Left forelimb (tissue), 1 donor: ENCODE measurements at places on chromosomes 1 and 21.

DNA sequence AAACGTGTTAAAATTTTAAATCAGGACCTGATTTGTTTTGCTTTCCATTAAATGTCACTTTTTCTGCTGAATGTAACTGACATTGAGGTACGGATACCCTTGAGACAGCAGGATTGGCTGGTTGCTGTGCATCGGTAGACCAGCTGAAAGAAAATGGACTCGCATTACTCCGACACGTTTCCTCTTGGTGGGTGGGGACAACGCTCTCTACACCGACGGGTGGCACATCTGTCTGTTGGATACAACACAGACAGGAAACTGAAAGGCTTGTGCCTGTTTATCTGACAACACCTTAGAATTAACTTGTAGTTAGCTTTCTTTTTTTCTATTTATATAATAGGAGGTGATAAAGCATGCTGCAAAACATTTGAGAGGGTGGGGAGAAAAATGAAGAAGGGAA, 19.4 kb downstream of the PRPF38A start:
- DNase-seq, result no peak

DNA sequence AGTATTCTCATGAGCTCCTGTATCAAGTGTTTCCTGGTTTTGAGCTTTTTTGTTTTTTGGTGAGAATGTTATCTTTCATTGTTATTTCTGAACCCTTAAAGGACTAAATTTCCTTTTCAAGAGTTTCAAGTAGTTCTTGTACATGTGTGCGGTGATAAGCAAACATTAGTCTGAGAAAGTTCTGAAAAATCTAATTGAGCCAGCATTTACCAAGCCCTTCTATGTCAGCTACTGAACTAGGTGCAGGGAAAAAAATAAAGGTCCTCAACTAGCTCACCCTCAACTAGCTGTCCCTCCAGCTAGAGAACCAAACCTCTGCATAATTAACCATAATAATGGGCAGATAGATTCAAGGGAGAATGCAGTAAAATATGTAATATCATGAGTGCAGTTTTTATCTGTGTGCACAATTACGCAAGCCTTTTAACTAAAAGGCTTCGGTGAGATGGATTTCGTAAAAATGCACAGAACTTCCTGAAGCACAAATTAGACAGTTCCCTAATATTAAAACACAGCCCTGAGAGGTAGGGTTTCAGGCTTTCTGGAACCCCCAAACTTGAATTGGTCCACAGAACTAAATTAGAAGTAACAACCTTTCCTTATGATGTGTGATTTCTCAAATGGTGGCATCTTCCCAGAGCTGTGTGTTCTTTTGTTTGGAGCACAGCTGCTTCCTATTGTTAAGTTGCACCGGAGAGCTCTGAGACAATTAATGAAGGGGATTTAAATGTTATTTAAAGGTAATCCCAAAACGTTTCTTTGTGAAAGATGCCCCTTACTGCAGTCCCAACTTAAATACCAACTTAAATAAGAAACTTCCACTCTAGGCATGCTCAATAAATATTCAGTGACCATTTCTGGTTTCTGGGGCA, 165.8 kb downstream of the NFIA start:
- no peak for DNase-seq

DNA sequence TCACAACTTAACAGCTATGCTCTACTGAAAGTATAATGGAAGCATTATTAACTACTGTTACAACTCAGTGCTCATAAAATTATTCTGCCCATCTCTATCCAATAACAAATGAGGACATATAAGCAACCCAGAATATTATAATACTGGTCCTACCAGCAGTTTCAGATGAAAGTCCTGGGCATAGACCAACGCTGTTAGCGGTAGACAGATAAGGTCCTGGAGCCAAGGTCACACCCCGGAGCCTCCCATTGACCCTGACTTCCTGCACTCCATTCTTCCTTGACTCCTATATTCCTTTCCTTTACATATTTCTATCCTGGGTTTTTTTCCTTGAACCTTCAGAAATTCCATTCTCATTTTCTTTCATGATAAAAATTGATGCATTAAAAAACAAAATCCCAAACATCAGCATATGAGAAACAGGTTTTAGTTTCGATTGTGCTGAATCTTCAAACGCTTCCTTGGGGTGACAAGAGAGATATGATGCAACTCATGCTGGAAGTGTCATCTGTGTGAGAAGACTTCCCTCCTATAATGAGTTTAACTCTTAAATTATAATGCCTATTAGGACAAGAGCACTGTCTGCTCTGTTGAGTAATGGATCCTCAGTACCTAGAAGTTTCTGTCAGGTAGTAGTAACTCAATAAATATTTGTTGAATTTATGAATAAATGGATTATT, 831.1 kb downstream of the LRRIQ3 start:
- no peak for DNase-seq

DNA sequence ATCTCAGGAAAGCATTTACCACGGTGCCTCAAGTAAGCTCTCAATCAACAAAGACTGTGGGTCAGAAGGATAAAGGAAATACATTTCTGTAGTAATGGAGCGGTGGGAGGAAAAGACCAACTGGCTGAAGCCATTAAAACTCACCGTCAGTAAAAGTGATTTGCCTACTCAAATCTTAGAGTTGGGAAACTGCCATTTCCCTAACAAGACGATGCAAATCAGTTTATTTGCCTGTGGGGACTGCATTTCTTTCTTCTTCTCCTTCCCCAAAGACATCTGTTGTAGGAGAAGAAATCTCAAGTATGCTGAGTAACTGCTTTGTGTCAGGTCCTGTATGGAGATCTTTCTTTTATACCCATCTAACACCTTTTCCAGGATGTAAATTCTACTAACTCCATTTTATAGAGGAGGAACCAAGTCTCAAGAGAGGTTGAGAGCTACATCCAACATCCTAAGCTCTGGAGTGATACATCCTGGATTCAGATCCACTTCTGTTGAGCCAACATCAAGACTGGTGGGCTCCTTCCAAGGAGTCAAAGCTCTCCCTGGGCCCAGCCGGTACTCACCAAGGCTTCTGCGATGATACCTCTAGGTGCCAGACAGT, 219.3 kb upstream of the FGGY start:
- DNase-seq, result no peak

GRCh38 chr1:71292203-71292602, 211.4 kb upstream of the ZRANB2 start:
- no peak for DNase-seq

DNA sequence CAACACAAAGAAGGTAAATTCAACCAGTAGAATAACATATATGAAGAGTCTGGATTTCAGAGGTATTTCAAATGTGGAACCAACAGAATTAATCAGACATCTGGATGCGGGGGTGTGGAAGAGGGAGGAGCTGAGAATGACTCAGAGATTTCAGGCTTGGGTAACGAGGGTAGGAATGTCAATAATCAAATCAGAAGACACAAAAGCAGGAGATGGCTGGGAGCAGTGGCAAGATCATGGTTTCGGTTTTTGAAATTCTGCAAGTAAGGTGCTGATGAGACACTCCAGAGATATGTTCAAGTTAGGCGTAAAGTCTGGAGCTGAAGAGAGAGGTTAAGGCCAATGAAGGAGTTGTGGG, 64.0 kb downstream of the PLPPR5 start:
- no peak for DNase-seq

- DNase-seq, result no peak
Measured at GRCh38 chr1:24118410-24119242, 6.7 kb upstream of the MYOM3 start.

GRCh38 chr1:231176421-231176820, 14.6 kb downstream of the TRIM67 start:
- no peak for DNase-seq

DNA sequence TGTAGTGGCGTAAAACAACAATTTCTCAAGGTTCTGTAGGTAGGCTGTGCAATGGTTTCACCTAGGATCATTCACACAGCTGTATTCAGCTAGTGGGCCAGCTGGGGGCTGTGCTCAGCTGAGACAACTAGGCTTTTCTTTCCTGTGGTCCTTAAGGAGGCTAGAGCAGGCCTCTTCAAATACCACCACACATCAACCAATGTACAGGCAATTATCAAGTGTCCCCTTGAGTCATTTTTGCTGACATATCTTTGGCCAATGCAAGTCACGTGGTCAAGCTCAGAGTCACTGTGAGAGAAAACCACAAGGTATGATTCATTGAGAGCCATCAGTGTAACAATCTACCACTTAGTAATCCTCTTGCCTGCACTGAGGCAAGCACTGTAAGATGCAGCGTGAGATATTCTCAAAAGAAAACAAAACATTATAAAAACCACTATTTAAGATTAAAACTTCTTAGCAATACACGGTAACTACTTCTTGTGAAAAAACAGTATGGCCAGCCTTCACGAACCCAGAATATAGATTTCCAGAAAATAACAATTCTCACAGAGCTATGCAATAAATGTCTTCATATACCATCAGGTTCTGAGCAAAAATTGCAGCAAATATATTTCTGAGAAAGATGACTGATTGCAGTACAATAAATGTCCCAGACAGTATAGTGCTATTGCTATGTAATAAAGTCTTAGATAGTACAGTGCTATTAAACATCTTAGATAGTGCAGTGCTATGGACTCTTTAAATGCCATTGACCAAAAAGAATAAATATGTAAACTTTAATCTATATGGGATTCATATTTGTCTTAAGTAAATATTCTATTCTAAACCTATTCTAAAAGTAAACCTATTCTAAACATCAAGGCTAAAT, 55.3 kb downstream of the NME7 start:
- DNase-seq, result no peak

DNA sequence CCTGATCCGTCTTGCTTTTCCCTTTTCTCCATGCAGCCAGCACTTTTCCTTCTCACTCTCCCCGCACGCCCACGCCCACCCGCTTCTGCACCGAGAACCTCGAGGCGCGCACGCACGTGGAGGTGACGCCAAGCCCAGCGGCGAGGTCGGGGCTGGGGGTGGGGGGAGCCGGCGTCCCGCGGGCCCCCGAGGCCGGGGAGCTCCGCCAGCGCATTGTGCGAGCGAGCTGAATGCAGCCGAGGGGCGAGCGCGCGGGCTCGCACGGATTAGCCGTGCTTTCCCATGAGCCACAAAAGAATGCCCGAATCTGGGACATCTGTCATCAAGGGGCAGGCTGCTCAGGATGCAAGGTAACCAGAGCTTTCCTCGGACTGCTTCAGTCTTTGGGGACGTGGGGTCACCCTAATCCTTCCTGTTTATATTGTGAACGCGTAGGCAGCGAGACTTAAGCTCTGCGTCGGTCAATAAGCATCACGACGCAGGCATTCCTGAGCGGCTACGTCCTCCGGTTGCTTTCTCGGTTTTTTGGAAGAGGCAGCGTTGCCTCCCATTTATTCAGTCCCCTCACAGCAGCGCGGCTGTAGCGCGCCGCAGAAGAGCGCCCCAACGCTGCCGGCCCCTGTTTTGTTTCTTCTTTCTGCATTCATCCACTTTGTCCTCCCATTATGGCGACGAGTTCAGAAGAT, 67.3 kb upstream of the AKT3 start:
- DNase-seq, result no peak

GRCh38 chr1:84433258-84434080, 35.2 kb downstream of the DNASE2B start:
- DNase-seq, result no peak

- DNase-seq, result no peak
Measured at GRCh38 chr1:81921851-81922462, 121.2 kb downstream of the ADGRL2 start.

DNA sequence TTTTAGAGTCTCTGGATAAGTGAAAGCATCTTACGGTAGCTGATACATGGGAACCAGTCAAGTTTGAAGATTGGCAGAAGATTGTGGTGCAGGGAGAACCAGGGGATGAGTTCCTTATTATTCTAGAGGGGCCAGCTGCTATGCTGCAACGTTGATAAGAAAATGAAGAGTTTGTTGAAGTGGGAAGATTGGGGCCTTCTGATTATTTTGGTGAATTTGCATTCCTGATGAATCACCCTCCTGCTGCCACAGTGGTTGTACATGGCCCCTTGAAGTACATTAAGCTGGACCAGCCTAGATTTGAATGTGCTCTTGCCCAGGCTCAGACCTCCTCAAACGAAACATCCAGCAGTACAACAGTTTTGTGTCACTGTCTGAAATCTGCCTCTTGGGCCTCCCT, 45.9 kb downstream of the BTBD8 start:
- DNase-seq, result no peak

DNA sequence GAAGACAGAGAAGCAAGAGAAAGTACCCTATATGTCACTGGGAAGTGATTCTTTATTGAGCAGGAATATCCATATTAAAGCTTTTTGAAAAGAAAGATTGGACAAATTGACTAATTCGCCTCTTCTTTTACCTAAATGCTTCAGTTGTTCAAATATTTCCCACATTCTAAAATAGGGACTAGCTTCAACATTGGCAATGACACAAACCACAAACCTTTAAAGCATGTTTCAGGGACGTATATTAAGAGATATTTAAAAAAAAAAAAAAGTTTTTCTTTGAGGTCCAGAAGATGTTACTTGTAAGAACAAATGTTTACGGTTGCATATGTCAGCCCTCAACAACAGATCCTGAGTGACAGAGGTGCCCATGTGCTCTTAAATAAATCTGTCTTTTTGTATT, 235.0 kb upstream of the NFIA start:
- DNase-seq, result no peak

- no peak for DNase-seq
Measured at GRCh38 chr1:117120774-117121588, 568 bp downstream of the TRIM45 start.

- no peak for DNase-seq
Measured at GRCh38 chr1:61051719-61052394, 30.5 kb upstream of the NFIA start.

DNA sequence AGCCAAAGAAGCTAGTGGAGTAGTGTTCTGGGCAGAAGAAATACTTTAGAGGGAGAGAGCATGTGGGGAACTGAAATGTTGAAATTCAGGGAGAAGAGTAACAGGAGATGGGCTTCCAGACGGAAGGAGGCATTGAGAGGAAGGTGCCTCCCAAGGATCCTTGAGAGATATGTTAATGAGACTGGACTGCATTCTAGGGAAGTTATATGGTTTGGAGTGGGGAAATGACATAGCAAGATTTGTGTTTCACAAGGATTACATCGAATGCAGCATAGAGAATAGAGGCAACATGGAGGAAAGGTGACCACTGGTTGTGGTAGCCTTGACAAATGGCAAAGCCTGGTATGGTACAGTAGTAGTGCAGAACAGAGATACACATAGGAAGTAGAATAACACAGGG, 160.5 kb upstream of the HMCN1 start:
- DNase-seq, result no peak

DNA sequence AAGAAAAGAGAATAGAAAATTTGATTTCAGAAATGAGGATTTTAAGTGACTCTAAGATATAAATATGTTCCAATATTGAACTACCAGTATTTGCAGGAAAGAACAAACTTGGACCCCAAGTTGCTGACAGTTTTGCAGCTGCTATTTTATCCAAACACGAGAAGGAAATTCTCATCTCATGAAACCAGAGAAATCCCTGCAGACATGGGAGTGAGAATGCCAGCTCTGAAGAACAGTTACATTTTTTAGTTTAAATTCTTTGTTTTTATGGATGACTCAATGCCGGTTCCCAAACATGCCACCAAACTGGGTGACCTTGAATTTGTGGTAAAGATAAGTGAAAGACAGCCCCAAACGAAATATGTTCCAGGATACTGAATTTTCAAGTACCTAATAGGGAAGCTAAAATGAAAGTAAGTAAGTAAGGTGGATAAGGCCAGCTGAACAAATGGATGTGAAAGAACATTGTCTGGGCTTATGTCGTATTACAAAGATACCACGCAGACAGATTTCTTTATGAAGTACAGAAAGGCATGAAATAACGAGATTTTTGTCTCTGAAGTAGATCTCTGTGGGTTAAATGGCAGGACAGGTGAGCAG, 19.9 kb downstream of the TLR5 start:
- no peak for DNase-seq

GRCh38 chr21:32545948-32546441, 39.3 kb downstream of the TCP10L start:
- DNase-seq, result no peak
